Myocyte (in vitro differentiated cells): ENCODE measurements at places on chromosomes 13 and 19. TPM values are rescaled to one million over a fixed set of nuclear protein-coding genes. Genes with fewer than 3 reads are reported as not detected.

Gene SIAH3
- not detected in 2 replicates for total RNA-seq

Gene ZNF226
- total RNA-seq, result 18.9 and 23.2 TPM in 2 replicates

Gene LRRC4B
- 0.05 TPM in 1 of 2 replicates, not detected in the other for total RNA-seq

Gene PRR12
- total RNA-seq, result 3.2 and 4.4 TPM in 2 replicates

Gene IL12RB1
- not detected in 2 replicates for total RNA-seq

Gene KISS1R
- not detected in 2 replicates for total RNA-seq

Gene VSTM1
- total RNA-seq, result not detected in 2 replicates

Gene PSENEN
- 32.5 and 32.8 TPM in 2 replicates for total RNA-seq

Gene FGF22
- total RNA-seq, result 0.16 and 0.21 TPM in 2 replicates

Gene CACNG8
- 0.03 TPM in 1 of 2 replicates, not detected in the other for total RNA-seq

Gene PROZ
- total RNA-seq, result not detected in 2 replicates

Gene ZNF507
- 9.8 and 11.4 TPM in 2 replicates for total RNA-seq

Gene C13orf42
- not detected in 2 replicates for total RNA-seq

Gene FPR2
- total RNA-seq, result not detected in 2 replicates
